SIG-M5 (cell line): ENCODE measurements at places on chromosomes 1 and 21.

DNA sequence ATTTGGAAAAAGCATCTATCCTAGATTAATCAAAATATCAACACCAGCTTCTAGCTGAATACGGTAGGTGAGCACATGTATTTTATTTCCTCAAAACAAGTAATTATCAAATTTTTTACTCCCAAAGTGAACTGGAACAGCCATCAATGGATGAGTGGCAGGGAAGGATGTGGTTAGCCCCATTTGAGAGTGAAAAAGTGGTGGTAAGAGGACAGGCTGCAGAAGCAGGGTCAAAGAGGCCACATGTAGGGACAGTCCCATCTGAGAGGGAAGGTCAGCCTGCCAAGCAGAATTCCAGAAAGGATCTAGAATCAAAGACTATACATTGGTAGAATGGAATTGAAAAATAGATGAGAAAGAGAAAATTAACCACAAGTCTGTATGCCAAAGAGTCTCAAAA, 163.8 kb downstream of the SMYD3 start:
- DNase-seq = no peak

- DNase-seq = no peak
Observed at GRCh38 chr21:36337099-36337509, 17.1 kb downstream of the MORC3 start.

- no peak for DNase-seq
Observed at GRCh38 chr1:27632387-27633297, 2.3 kb downstream of the FGR start.

- no peak for DNase-seq
Observed at GRCh38 chr1:85578321-85579295, 2.0 kb upstream of the CCN1 start.

GRCh38 chr1:67469431-67469830, 39.2 kb upstream of the SERBP1 start:
- DNase-seq = no peak
